CD4-positive, CD25-positive, alpha-beta regulatory T cell (primary cell): ENCODE measurements at places on chromosomes 11 and 22.
A peak's percentile ranks its signal among the peaks of the same experiment; 100 is the strongest.

DNA sequence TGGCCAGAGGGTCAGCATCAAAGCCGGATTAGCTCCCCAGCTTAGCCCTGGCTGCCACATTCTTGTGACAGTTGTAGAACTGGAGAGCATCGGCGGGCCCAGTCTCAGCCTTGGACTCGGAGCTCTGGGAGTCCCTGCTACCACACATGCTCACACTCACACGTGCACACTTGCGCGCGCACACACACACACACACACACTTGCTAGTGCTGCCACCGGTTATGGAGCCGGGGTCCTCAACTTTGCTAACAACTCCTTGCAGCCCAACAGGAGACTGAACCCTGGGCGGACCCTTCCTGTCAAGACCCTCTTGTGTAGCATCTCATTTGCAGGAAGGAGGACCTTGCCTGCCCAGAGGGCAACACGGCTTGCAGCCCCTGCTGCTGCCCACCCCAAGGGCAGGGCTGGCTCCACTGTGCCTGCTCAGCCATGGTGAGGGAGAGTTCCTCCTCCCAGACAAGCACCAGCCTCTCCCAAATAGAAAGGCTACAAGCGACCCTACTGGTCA, 107.6 kb downstream of the WNT7B start:
- DNase-seq, result no peak

- no peak for DNase-seq
These were observed 19.5 kb upstream of the RASSF10 start for GRCh38 chr11:12989428-12990161.

DNA sequence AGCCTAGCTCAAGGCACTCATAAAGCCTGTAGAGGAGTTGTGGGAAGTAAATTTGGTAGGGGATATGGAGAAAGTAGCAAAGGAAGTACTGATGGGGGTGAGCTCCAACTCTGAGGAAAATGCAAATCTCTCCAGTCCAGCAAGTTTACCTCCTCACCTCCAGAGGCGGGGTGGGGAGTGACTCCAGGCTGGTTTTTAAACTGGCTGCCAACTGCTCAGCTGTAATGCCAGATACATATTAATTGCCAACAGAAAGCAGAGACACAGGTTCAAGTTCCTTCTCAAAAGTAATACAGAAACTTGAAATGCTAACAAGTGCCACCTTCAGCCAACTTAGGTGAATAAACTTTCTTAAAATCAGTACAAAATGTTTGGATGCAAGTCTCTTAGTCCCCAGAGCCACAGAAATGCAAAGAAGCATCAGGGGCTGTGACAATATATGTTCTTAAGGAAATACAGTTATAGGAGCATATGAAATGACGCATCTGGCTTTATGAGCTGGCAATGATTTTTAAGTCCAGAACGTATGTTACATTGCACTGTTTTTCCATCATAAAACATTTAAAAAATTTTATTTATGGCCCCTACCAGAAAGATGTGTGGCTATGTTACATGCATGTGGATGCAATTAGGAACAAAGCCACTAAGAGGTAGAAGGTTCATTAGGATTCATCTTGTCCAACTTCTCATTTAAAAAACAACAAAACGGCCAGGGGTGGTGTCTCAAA, 436.4 kb upstream of the CCDC90B start:
- DNase-seq, result no peak

DNA sequence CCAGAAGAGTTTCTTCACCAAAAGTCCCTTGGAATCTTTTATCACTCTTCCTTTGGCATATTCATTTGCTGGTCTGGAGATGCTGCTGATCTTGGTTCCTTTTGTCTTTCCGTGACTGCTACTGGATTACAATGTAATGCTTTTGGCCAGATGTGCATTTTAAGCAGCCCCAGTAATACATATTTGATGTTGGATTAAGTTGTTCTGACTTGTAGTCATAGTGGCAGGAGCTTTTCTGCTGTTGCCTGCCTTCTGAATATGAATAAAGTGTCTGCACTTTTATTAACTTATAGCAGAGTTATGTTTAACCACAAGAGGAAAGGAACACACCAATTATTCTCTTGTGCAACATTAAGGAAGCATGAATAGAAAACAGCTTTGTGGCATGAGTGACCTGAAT, 360.0 kb upstream of the DDI1 start:
- no peak for DNase-seq

DNA sequence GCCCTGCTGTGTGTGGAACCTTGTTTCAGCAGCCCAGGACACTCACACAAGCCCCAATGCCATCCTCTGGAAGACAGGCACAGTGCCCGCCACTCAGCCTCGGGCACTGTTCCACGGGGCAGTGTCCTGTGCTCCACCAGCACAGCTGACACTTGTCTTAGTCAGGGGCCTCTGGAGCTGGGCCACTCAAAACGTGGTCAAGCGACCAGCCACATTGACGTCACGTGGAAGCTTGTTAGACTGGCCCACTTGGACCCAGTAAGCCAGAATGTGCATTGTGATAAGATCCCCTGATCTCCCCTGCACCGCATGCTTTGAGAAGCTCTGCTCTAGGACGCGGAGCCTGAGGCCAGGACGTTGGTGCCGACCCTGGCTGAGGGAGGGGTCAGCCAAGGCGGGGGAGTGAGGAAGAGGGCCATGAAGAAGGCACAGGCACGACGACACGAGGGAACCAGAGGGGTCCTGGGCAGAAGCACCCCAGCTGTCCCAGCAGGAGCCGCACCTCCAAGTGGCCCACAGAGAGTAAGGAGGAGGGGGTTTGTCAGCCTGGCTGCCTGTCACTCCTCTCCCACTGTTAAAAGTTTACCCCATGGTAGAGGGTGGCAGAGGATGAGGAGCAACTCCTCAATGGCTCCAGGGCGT, 64.6 kb downstream of the LINC01488 start:
- no peak for DNase-seq

DNA sequence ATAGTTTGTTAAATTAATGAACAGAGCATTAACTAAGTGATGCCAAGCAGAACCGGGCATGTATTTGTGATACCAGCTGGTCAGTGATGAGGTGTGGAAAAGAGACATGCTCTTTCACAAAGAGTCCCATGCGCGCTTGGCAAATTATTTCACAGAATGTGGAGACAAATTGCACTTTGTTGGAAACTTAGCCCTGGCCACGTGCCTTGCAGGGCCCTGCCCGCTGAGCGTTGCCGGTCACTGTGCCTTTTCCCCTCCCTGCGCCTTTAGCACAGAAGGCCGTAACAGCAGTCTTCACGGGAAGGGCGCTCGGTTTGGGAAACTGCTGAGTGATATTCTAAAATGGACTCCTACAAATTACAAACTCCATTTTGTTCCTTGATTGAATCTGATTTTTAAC, 235.9 kb downstream of the TBC1D22A start:
- DNase-seq, result no peak

GRCh38 chr22:38696606-38697424, 3.9 kb downstream of the JOSD1 start:
- peak; percentile 81 for DNase-seq

DNA sequence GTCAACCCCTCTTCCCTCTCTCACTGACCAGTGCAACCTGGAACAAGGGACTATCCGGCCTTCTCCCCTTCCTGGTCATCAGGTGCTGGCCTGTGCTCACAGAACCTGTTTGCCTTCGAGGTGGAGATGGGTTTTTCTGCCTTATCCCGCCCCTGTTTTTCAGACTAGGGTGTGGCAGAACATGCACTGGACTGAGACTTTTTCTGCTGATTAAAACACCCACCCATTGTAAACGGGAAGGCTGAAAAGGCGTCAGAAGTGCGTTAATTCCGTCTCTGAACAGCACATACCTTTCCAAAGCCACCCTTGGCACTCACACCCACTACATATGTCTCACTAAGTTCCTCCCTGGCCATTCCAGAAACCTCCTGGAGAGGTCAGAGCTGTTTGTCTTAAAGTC, 4.4 kb upstream of the B3GNT6 start:
- no peak for DNase-seq

DNA sequence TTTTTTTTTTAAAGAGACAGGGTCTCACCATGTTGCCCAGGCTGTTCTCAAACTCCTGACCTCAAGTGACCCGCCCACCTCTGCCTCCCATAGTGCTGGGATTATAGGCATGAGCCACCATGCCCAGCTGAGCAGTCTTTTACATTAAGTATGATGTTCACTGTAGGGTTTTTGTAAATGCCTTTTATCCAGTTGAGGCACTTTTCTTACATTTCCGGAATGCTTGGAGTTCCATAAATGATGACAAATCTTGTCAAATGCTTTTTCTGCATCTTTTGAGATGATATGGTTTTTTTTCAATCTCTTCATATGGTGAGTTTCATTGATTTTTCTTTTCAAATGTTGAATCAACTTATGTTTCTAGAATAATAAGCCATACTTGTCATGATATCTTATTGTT, 29.4 kb upstream of the CTTN start:
- DNase-seq, result no peak

- DNase-seq, result no peak
These were observed 18.6 kb upstream of the SCN2B start for GRCh38 chr11:118194835-118195627.

- no peak for DNase-seq
These were observed 2.1 kb upstream of the SMIM38 start for GRCh38 chr11:69153661-69154060.

GRCh38 chr22:48099251-48099650, 1336.8 kb downstream of the TBC1D22A start:
- no peak for DNase-seq

- no peak for DNase-seq
These were observed 12.9 kb downstream of the MYEOV start for GRCh38 chr11:69306821-69307220.

- no peak for DNase-seq
These were observed 12.8 kb upstream of the OSBP2 start for GRCh38 chr22:30681831-30682230.

DNA sequence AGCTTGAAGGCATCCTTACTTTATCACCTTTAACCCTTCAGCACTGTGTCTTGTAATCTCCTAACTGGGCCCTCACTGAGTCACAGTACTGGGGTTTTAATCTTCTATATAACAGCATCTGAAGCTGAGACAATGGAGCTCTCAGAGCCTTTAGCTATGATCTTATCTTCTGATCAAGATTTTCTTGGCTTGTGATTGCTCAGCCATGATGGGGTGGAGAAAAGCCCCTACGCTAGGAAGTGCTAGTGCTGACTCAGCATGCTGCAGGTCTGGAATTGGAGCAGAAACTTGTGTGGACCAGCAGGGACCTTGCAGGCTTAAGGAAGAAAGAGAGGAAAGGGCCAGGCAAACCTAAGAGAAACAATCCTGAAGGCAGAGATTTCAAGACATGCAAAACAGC, 71.7 kb upstream of the EED start:
- DNase-seq, result no peak

- DNase-seq, result no peak
These were observed 878.1 kb downstream of the BRD1 start for GRCh38 chr22:48949375-48950149.

- DNase-seq, result no peak
These were observed 72.1 kb upstream of the KCNQ1OT1 start for GRCh38 chr11:2771758-2772466.

DNA sequence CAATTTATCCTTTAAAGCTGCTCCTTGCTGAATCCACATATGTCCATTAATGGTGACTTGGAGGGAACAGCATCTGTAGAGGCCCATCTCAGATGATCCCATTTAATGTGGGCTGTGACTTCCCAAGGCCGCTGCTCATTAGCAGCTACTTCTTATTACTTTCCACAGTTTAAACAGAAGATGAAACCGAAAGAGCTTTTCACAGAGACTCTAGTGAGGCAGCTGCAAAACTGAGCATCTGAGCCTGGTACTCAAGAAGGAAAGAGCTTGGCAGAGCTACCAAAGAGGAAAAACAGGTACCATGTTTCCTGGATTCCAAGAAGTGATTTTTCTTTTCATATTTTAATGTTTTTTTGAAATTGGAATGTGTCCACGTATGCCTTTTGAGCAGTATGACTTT, 110.5 kb upstream of the NARS2 start:
- DNase-seq, result no peak

- no peak for DNase-seq
These were observed 446.6 kb downstream of the BUD13 start for GRCh38 chr11:116326146-116326545.

DNA sequence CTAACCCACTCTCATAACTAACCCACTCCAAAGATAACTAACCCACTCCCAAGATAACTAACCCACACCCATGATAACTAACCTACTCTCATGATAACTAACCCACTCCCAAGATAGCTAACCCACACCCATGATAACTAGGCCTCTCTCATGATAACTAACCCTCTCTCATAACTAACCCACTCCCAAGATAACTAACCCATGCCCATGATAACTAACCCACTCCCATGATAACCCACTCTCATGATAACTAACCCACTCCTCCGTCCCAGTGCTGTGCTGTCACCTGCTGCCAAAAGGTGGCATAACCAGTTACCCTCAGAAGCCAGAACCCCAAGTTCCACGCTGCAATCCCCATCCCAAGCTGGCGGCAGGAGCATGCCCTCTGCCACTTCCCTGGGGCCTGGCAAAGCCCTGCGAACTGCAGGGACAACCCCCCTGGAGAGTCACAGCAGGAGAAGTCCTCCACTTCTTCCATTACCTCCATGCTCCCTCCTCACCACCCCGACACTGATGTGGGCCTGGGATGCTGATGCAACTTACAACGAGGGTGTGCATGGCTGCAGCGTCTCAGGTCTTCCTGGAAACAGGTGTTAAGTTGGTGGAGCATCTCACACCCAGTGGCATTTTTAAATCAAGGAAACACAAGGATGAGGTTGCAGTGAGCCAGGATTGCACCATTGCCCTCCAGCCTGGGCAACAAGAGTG, 30.8 kb upstream of the CELSR1 start:
- no peak for DNase-seq

- DNase-seq, result no peak
These were observed 11.9 kb upstream of the SYTL2 start for GRCh38 chr11:85822814-85823213.

DNA sequence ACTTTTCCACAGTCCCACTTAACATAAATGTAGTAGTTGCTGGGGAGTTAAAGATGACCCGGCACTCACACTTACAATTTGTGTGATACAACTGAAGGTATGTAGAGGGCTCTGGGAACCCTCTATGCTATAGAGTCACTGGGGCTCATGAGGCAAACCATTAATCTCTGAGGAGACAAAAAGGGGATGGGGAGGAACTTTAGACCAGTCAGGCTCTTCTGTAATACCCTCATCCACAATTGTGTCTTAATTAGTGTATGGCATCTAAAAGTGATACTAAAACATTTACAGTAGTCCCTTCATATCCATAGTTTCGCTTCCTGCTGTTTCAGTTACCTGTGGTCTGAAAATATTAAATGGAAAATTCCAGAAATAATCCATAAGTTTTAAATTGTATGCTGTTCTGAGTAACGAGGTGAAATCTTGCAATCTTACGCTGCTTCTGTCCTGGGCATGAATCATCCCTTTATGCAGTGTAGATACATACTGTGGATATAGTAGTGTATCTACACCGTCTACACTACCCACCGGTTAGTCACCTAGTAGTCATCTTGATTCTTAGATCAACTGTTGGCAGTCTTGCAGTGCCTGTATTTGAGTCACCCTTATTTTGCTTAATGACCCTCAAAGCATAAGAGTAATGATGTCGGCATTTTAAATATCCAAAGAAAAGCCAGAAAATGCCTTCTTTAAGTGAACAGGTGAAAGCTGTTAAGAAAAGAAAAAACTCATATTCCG, 12.2 kb downstream of the CBL start:
- no peak for DNase-seq

GRCh38 chr11:28835790-28836189, 727.6 kb downstream of the METTL15 start:
- DNase-seq, result no peak

- DNase-seq, result no peak
These were observed 141.2 kb downstream of the CSNK2A3 start for GRCh38 chr11:11211888-11212287.
